Stimulated activated CD8-positive, alpha-beta memory T cell treated with anti-CD3 and anti-CD28 coated beads, Interleukin-4, amount 100 ng/mL, for 24 hours (primary cell): ENCODE measurements at places on chromosomes 4 and X.

- no peak for DNase-seq
Observed at GRCh38 chrX:57951666-57952319, 41.5 kb upstream of the ZXDA start.

GRCh38 chr4:123581802-123582201 is 185.2 kb downstream of the SPRY1 start:
- no peak for DNase-seq

DNA sequence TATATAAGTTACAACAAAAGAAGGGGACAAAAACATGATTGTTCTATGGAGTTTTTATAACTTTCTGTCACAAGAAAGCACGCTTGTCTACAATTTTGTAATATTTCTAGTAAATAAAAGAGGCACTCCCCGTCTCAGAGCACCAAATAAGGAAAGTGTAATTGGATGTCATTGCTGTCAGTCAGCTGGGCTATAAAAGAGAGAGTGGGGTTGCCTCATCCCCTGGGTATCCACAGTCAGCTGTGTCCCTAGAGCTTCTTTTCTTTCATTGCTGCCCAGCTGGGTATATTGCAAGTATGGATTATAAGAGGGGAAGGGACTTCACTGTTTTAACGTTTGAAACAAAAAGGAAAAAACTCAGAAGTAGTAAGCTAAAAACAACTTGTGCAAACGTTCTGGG is 61.3 kb downstream of the NPNT start:
- no peak for DNase-seq

DNA sequence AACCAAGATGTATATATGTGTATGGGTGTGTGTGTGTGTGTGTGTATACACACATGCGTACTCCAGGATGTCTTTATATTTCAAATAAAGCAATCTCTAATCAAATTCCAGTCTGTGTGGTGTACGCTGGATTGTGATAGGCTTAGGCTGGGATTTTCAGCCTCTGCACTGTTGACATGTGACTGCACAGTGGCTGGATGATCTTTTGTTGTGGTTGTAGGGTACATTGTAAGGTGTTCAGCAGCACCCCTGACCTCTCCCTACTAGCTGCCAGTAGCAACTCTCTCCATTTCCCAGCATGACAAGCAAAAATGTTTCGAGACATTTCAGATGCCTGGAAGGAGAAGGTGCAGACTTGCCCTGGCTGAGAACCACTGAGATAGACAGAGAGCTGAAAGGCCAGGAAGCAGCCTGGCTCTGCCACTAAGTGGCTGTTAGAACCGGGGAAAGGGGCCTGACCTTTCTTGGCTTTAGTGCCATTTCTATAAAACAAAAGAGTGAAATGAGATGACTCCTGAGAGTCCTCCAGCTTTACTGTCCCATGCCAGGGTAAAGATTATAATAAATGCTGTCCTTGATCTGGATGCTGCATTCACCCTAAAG is 10.5 kb downstream of the PGM2 start:
- DNase-seq, result no peak

DNA sequence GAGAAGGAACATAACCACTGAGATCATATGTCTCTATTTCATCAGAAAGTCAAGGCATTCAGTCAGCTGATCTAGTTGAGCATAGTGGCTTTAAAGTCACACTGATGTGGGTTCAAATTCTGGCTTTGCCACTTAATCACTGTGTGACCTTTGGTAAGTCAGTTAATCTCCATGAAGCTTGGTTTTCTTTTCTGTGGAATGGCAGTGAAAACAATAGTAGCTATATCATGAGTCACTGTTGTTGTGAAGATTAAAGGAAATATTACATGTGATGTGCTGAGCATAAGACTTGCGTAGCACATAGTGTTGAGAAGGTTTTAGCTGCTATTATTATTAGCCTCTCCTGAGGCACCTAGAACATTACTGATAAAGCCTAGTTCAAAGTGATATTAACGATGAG is 242.2 kb downstream of the FMR1NB start:
- no peak for DNase-seq

- DNase-seq, result no peak
Observed at GRCh38 chrX:15410430-15410829, 26.2 kb upstream of the VEGFD start.

DNA sequence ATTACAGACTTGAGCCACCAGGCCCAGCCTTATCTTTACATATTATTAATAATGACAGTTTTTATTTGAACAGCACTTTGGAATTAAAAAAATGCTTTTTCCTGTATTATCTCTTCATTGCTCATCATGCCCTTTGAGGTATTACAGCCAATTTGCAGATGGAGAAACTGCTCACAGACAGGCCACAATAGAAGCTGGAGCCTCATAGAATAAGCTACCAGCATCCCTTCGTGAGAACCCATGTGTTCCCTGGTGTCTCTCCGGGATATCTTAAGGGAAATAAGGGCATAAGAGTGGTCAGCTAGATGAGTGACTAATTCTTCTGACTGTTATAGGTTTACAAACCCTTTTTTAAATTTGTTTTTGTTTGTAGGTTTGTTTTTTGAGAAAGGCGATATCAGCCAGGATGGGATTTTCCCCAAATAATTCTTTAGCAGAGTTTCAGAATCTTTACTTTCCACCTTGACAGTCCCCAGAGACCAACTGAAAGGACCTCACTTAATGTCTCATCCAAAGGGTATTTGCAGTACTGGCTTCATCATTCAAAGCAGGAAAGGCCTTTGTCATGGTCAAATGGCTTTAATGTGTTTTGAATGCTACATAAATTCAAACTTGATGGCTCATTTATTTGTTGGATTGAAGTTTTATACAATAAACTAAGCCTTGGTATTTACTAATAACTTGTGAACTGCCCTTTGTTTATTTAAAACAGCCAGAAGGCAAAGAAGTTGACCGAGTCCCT is 48.0 kb upstream of the SOD3 start:
- no peak for DNase-seq

GRCh38 chrX:104310090-104310489 is 55.4 kb upstream of the ESX1 start:
- DNase-seq, result no peak

DNA sequence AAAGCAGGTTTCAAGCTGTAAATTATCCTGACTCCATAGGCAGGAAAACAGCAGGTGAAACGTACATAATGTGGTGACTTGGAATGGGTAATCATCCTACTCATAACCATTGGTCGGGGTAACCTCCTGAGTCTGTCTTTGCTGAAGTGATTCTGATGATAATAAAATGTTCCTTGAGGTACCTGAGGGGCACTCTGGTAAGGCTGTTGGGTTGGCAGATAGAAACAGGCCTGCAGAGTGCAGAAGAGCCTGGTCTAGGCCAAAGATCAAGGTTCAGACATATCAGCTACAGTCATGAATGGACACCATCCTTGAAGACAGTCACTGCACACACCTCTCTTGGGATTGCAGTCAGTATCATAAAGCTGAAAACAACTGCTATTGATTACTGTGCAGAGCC is 174.7 kb upstream of the RPL34 start:
- no peak for DNase-seq

- no peak for DNase-seq
Observed at GRCh38 chr4:187598196-187598595, 397.4 kb upstream of the ZFP42 start.
